Activated CD8-positive, alpha-beta memory T cell treated with anti-CD3 and anti-CD28 coated beads, Interleukin-2, amount 50 U/mL, for 48 hours (primary cell): ENCODE measurements at places on chromosomes 1 and 21.

GRCh38 chr1:69086148-69086547 lies 481.6 kb upstream of the LRRC7 start:
- DNase-seq: no peak

- DNase-seq: no peak
Observed at GRCh38 chr1:54926970-54927369, 40.0 kb upstream of the DHCR24 start.

- DNase-seq: no peak
Observed at GRCh38 chr1:17370618-17371017, 1.4 kb upstream of the PADI6 start.

DNA sequence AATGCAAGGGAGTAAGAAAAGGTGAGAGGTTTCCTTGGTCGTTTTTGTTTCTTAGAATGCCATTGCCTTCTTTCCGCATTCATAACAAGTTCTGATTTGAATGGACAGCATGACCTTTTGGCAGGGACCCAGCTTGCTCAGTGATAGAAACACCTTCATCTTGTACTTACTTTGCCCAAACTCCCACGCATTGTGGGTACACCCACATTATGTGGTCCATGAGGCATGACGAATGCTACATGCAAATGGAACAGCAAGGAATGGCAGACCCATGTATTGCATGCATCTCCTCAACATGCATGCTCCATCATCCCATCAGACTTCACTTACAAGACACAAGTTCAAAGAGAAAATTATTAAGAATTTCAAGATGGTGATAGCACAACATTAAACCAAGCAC lies 102.8 kb downstream of the CDC7 start:
- DNase-seq: peak; percentile 68

- no peak for DNase-seq
Observed at GRCh38 chr1:164774819-164775654, 216.1 kb downstream of the PBX1 start.

DNA sequence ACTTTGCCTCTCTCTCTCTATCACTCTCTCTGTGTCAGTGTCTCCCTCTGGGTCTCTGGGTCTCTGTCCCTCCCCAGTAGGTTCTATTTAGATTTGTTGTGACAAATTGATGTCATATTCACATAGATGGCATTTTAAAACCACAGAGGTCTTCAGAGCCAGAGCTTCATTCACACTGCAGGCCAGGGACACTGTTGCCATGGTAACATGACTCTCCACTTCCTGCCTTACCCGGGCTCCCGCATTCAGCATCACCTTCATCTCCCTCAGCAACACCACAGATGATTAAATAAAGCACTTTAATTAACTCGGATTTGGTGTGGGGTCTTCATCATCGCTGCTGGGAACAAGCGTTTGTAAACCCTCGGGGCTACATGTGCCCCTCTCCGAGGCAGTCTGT lies 132.6 kb downstream of the ETS2 start:
- no peak for DNase-seq

GRCh38 chr1:166112425-166112824 lies 54.4 kb downstream of the FAM78B start:
- no peak for DNase-seq
